ENCODE measurements at places on chromosomes 7 and 10.

GRCh38 chr10:73478636-73479035 is 17.2 kb downstream of the PPP3CB start:
- no peak for DNase-seq

DNA sequence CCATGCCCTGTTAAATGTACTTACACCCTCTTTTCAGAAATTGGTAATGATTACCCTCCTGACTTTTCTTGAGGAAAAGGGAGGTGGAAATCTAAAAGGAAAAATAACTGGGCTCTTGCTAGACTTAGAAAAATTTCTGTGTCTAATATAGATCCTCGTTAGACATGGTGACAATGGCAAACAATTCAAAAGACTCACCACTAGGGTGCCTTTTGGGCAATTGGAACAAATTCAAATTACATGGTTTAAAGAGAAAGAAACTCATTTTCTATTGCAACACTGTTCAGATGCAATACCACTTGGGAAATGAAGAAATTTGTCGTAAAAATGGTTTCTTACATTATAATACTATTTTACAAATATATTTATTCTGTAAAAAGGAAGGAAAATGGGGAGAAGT is 950.1 kb downstream of the GRM8 start:
- DNase-seq = no peak

DNA sequence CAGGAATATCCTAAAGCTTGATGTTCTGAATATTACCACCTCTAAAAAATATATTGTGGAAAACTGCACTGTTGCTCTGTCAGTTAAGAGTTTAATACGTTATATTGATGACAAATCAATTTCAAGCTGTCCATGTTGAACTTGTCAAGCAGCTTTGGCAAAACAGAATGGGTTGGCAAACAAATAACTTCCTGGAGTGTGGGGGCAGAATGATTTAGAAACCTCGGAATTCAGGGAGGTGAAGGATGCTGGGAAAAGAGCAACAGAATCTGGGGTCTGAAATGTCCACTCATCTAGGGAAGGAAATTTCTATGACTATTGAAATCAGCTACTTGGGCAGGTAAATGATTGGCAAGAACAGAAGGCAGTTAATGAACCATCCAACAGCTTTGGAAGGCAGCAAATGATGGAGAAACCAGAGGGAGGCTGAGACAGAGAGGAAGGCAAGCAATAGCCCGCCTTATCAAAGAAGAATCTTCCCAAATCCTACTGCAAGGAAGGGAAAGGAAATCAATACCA is 95.1 kb upstream of the PALS2 start:
- no peak for DNase-seq

DNA sequence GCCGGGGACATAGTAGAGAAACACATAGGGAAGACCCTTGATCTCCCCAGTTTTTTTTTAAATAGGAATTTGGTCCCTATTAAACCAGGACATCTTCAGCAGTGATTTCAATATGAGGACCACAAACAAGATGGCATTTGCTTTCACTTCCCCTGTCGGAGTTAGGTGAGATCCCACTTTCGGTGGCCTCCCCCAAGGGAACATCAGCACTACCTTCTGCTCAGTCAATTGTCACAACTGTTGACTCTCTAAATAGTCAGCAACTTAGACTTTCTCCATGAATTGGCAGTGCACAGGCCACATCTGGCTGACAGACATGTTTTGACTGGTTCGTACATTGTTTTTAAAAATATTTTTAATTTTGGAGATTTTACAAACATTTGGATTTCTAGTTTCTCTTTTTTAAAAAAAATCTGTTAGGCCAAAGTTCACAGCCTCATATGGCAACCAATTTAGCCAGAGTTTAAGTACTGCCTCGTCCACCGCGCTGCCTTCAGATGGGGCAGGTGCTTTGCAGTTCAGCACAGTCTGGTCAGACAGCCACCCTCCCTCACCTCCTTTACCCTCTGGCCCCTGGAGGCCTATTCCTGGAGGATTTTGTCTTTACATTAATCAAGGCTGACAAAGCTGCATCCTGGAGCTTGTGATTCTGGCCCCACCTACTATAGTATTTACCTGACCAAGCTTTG is 139.2 kb upstream of the PRR15 start:
- DNase-seq = no peak

DNA sequence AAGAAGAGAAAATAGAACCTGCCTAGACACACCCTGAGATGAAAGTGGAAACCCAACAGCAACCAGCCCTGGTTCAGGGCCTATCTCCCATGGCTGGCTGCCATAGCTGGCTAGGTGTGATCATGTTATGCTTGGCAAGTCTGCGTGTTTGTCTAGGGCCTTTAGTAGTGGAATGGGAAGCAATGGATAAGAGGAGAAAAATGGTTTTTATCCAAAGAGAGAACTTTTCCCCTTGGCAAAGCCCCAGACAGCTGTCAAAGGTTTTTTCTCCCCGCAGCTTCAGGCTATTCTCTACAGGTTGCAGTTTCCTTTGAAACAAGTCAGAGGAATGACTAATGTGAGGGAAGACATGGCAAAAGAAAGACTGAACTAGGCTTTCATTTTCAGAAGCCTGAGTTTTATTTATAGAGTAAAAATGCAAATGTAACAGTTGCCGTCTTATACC is 161.5 kb downstream of the SEMA3D start:
- DNase-seq = no peak

DNA sequence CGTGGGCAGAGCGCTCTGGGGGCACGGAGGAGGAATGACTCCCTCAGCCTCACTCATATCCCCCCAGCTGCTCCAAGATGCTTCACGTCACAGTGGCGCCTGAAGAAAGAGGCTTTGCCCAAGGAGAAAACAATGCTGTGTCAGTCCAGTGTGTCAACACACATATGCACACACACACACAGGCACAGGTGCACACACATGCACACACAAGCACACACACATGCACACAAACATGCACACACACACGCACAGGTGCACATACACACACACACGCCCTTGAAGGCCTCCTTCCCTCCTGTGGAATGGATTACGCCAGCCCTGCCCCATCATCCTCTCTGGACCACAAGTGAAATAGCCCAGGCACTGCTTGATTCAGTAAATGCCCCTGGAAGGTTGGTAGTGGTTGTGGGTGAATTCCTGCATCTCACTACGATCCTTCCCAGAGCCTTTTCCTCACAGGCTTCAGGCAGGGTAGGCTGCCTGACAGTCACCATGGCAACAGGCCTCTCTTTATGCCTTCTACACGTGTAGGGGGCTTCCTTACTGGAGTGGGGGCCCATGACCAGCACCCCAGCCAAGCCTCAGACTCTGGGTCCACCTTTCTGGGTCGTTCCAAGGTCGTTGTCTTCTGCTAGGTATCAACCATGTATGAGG is 371.5 kb upstream of the PODXL start:
- no peak for DNase-seq

- no peak for DNase-seq
Measured at GRCh38 chr7:41808541-41808940, 105.7 kb upstream of the INHBA start.

DNA sequence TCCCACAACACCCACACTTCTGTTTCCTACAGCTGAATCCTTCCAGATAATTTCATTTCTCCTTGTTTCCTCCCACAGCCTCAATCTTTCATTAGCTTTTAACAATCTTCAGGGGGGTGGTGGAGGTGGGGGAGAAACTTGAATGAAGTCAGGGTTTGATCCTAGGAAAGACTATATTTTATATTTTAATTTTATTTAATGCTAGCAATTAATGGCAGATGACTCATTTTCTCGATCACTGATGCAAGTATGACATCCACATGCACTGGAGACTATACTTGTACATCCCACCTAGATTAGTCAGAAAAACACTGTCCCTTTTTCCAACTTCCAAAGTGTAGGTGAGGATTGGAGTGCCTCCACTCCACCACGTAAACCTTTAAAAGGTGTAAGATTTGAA is 1181.3 kb upstream of the AUTS2 start:
- no peak for DNase-seq

DNA sequence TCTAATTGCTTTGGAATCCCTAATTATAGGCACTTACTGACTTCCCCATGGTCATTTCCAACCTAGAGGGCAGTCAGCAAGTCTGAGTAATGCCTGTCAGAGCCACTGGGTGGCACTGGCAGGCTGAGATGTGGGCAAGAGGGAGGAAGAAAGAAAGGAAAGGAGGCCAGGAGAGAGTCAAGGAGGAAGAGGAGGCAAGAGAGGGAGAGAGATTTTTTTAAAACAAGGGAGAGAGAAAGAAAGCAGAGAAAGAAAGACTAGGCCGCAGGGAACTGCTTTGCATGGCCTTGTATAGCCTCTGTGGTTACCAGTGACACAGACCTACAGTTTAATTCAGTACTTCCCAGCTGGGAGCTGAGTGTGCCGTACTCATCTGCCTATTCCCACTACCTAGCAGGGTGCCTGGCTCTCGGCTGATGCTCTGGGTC is 210.4 kb upstream of the ADO start:
- peak; percentile 84 for DNase-seq

- DNase-seq = peak; percentile 75
Measured at GRCh38 chr10:71980181-71981014, 16.2 kb downstream of the CHST3 start.

DNA sequence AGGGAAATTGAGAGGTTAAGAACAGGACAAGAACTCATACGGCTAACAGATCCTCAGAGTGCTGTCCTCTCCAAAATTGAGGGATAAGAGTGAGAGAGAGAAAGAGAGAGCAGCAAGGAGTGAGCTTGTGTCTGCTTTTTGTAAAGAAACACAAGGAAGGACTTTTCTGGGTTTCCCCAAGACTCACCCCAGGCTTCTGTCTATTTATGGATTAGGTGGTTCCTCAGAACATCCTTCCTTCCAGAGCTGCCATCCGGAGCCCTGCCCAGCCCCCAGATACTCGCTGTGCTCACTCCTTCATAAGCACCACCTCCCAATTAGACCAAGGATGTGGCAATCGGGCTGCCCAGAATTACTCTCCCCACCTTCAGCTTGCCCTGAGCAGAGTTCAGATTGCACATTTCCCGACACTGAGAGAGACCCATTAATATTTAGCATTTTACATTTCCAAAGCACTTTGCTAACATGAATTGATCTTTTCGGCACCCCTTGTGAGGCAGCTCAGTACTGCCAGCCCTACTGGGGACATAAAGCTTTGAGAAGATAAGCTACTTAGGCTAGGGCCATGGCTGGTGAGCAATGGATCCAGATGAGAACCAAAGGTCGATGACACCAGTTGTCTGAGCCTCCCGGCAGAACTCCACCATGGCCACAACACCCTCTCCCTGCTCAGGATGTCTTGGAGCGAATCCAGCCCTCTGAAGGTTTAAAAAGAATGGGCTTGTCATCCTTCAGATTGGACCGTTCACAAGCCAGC is 19.2 kb upstream of the R3HCC1L start:
- DNase-seq = no peak

DNA sequence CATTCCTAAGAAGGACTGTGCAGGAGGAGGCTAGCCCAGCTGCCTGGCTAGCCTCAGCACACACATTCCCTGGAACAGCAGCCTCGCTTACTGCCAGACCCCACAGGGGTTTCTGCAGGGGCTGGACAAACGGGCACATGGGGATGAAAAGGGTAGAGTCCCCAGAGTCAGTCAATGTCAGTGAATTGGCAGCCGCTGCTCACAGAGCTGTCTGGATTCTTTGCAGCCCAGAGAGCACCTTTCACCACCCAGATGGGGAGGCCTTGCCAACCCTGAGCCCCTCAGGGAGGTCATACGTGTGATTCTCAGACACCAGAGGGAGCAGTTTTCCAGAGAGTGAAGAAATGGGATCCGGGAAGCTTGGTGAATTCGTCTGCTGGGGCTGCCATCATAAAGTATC is 143.3 kb downstream of the KCNMA1 start:
- DNase-seq = peak; percentile 46

DNA sequence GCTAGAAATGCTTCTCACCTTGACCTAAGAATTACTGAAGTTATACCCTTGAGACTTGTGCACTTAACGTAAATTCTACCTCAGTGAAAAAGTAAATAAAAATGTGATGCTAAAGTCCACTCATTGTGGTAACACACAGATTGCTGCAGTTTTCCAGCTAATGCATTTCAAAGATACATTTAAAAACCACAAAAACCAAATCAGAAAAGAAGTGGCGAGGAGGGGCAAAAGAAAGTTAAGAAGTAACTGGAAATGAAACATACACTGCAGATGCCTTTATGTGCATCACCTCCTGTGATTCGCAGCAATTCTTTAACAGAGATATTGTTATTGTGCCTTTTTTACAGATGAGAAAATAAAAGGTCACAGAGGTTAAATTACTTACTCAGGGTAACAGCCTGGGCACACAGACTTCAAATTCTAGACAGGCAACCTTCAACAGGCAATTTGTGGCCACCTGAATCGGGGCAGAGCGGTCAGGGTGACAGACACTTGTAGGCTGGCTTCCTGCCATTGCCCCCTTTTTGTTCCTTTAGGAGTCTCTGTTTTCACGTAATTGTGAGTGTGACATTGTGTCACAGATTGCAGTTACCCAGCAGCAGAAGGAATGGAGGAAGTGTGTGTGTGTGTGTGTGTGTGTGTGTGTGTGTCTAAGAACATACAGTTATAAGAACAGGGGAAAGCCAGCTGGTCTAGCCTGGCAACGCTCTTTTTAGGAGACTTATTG is 1.9 kb downstream of the WIPF3 start:
- no peak for DNase-seq

DNA sequence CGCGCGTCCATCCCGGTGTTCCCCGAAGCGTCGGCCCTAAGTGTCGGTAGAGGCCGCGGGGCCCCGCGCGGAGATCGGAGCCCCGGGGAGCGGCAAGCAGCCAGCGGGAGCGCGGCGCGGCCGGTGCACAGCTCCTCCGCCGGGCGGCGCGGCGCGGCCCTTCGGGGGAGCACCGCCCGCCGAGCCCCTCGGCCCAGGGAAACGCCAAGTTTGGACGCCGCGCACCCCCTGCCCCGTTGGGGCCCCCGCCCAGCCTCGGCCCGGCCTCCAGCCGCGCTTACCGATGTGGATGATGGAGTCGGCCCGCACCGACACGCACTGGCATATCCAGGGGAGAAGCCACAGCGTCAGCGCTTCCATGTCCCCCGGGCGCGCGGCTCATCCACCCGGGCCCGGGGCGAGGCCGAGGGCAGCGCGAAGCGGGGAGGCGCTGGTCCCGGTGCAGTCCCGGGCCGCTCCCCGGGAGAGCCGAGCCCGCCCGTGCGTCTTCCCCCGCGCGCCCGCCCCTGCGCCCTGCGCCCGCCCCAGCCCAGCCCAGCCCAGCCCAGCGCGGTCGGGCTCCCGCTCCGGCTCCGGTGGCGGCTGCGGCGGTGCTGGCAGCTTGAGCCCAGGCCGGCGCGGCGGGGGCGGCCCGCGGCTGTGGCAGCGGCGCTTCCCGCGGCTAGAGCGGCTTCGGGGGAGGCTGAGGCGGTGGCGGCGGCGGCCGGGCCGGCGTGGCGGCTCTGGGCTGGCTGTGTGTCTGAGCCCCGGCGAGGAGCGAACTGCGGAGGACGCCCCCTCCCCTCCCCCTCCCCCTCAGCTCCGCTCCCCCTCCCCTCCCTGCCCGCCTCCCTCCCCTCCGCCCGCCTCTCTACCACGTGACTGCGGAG is at the start of gene GRID1:
TSS of gene GRID1 (minus strand) at position 763 of the 869 bp plus-strand sequence.
- DNase-seq = no peak

DNA sequence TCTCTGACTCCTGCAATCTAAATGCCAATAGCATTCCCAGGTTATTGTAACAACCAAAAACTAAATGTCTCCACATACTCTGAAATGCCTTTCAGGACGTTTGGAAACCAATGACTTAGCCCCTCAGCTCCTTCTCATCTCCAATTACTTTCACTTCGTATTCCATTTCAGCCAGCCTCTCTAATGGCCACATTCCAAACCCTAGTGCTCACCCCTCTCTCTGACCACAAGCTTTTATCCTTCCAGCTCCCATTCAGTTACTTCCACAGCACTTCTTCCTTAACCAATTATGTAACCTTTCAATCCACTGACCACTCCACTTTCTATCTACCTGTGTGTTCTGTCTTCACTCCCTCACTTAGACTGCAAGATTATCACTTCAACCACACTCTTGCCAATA is 4.3 kb downstream of the NOC3L start:
- DNase-seq = no peak
